NCI-H187 treated with DMSO at 0.1 percent for 48 hours (cell line): ENCODE measurements at places on chromosomes 1 and 21.

DNA sequence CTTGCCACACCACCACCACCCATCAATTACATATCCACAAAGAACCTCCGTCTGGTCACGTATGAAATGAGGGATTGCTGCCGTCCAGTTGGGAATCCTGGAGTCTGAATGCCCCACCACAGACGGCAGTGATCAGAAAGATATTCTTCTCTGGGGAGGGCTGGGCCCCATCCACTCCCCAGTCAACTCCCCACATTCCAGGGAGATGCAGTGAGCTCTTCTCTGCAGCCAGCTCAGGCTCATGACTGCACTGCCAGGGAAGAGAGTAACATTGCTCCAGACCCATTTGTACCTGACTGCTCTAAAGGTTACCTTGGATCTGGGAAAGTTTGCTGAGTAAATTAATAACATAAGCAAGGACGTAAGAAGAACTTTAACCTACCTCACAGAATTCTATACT is 18.3 kb downstream of the DEGS1 start:
- DNase-seq, result no peak

- DNase-seq, result no peak
Measured at GRCh38 chr1:106637566-106637965, 418.9 kb upstream of the PRMT6 start.

- no peak for DNase-seq
Measured at GRCh38 chr1:146007489-146008133, 11.2 kb upstream of the TXNIP start.

- no peak for DNase-seq
Measured at GRCh38 chr1:91730801-91731732, 154.9 kb downstream of the TGFBR3 start.

DNA sequence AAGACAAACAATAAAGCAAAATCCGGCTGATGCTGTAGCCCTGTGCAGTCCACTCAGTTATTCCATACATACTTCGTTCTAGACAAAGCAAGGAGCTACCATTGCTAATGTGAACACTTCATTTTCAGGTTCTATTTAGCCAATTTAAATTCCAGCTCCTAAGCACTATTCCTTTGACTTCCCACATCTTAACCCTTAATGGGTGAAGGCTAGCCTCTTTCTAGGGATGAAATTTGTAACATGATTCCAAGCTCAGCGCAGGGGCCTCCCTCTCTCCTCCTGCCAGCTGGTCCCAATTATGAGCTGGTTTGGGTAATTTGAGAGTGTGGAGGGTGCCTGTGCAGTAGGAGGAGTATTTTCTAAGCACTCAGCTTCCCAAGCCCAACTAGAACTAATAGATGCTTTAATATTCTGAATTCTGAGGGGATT is 53.9 kb upstream of the PTGFRN start:
- DNase-seq, result peak; percentile 42

GRCh38 chr1:158115126-158115525 is 65.6 kb upstream of the CD1D start:
- no peak for DNase-seq

DNA sequence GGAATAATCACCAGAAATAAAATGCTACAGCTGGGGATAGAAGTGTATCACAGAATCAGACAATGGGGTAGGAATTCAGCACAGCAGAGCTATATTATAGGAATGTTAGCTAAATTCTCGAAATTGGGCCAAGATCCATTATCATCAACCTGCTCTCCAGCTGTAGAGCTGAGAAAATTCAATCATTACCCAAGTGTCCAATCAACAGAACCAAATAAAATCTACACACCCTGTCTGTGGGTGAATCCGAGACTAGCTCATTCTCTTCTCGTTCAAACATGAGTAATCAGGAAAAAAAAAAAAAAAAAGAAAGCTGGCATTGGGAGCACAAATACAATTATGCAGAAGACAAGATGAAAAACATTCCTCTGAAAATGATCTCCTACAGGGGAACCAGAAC is 119.2 kb downstream of the CDC7 start:
- DNase-seq, result no peak

DNA sequence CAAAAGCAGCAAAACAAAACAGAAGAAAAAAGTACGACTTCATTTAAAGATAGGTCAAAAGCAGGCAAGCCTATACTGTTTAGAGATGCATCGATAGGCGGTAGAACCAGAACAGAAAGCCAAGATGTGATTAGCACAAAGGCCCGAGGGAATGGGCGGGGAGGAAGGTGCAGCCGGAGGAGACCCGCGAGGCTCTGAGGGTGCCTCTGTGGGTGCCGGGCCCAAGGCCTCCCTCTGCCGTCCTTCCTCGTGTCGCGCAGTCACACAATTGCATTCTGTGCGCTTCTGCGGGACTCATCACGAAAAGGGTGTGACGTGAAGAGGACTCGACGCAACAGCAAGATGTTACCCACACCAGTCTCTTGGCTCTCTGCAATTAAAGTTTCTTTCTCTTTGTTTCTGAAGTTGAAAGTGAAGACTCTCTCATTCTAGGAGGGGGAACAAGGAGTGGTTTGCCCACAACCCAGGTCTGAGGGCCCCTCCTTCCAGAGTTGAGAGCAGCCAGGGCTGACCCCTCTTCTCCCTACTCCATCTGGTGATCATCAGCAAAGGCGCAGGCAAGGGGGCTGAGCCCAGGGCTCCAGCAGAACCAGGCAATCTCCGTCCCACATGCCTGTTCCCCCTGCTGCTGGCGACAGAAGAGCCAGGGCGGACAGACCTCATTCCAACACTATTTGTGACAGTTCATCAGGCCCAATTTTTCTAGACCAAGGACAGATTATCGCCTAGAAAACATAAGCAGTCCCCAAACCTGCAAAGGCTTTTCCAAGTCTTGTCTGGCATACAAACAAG is 41.0 kb downstream of the NPHP4 start:
- no peak for DNase-seq
